ENCODE measurements at places on chromosomes 6 and 20. TPM values are rescaled to one million over a fixed set of nuclear protein-coding genes. Genes with fewer than 3 reads are reported as not detected.
A peak's percentile ranks its signal among the peaks of the same experiment; 100 is the strongest.

DNA sequence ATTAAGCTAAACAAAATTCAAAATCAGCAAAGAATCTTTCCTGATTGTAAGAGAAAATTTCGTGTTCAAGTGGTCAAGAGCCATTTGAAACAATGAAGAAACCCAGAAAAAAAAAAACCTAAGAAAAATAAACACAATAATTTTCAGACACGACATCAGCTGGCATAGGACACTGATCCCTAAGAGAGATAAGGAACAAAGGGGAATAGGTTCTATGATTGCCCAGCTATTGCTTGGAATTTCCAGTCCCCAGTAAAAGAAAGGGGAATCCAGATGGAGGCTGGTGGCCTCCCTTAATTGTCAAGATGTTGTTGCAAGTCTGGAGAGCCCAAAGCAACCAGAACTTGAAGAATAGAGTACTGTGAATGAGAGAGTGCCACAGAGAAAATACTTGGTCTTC, 48.5 kb downstream of the COL12A1 start:
- DNase-seq = no peak

The CYP24A1 gene
- total RNA-seq = 0.81 TPM

- no peak for DNase-seq
These were observed 149.9 kb downstream of the MYB start for GRCh38 chr6:135331002-135331401.

DNA sequence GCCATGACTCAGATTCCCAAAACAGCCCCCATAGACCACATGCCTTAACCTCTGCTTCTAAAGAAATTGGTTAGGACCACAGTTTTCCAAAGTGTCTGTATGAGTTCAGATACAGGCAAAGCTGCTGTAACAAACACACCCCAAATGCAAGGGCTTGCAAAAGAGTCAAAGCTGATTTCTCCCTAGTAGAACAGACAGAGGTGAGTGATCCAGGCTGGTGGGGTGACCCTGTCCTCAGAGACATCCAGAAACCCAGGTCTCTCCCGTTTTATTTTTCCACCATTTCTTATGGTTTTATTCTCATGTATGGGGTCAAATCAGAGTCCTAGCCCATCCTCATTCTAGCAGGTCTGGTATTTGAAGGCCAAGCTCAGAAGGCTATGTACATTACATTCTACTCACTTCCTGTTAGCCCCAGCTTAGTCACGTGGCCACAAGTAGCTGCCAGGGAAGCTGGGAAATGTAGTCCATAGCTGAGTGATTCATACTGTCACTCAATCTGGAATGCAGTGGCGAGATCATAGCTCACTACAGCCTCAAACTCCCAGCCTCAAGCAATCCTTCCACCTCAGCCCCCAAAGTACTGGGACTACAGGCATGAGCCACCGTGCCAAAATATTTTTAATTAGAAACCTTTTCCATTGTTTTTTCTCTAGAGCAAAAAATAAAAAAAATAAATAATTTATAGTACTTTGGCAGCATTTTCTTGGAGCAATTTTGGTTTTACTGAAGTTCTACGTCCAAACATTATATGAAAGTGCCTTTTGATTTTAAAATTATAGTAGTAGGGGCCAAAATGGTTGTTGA, 175.2 kb downstream of the ZMYND8 start:
- peak; percentile 89 for DNase-seq

The SRSF12 gene
- total RNA-seq = not detected

The C6orf52 gene
- total RNA-seq = 0.80 TPM

DNA sequence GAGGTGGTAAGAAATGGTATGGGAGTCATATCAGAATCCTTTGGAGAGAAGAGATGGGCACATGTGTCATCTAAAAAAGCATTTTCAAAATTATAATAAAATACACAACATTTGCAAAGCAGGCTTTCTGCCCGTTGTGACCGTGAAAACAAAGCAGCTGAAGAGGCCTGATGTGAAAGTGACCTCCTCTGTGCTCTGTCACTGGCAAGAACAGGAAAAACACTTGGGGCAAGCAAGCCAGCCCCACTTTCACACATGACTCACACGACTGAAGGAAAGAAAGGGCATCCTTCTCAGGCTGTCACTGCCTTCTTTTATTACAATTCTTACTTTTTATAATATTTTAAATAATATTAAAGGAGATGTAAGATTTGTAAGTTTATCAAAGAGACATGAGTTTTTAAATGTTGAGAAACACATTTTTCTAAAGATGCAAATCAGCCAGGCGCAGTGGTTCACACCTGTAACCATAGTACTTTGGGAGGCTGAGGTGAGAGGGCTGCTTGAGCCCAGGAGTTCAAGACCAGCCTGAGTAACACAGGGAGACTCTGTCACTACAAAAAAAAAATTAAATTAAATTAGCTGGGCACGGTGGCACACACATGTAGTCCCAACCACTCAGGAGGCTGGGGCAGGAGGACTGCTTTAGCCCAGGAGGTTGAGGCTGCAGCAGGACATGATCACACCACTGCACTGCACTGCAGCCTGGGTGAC, 143.7 kb downstream of the BTBD9 start:
- DNase-seq = no peak

DNA sequence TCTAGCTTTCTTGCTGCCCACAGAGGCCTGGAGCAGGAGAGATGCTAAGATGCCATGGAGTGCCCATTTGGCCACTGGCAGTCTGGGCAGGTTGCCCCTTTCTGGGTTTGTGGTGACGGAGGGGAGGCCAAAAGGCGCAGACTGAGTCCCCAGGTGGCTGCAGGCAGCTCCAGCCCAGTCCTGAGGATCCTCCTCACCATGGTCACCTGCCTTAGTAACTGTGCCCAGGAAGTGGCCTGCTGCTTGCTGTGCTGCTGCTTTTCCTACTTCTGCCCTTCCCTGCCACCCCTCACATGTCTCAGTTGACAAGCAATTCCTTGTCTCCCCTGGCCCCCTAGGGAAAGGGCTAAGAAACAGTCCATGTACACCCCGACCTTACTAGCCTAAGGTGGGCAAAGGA, 35.3 kb upstream of the KIFC1 start:
- no peak for DNase-seq

The KHDC1L gene
- 0.80 TPM for total RNA-seq

DNA sequence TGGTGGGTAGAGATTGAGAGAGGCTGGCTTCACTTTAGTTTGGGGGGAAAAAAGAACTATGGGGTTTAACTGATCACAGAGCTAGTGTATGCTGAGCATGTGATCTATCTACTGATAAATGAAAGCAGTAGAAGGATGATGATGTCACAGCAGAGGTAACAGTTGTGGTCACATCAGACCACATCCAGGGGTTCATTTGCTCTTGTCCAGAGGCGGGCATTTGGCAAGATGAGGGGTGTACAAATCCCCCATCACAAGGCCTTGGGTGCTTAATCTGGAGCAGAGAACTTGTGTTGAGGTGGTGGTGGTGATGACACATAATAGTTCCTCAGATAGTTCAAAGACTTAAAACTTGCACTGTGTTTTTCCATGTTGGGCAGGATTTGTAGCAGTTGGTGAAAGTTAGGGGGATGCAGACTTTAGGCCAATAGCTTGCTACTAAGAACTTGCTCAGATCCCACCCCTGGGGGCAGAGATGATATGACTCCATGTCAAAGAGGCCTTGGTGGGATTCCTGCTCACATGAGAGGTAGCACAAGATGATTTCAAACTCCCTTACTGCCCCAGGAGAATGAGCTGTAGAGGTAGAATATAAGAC, 63.4 kb downstream of the PRDM1 start:
- DNase-seq = no peak

GRCh38 chr20:1841554-1842140, 53.6 kb upstream of the SIRPA start:
- no peak for DNase-seq

DNA sequence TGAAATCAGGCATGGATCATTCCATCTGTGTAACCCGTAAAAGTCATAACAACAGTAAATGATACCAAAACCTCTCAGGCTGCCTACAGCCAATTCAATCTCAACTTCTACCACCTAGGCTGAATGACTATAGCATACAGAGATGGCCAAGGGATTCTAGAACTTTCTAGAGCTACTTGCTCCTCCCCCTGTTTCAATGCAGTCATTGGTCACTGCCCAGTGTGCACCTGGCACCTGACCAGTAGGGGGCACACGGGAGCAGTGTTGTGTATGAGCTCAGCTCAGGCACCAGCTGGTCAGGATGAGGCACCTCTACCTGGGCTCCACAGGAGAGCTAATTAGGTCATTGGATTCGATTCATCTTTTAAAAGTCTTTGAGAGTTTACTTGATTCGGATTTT, 86.2 kb downstream of the PLEKHG1 start:
- DNase-seq = peak; percentile 64

GRCh38 chr6:71248306-71248765, 40.3 kb upstream of the OGFRL1 start:
- peak; percentile 60 for DNase-seq

The PPP1R14C gene
- 3.0 TPM for total RNA-seq

GRCh38 chr20:37421988-37422387, 76.0 kb downstream of the SRC start:
- no peak for DNase-seq

The DEFB112 gene
- total RNA-seq = not detected

DNA sequence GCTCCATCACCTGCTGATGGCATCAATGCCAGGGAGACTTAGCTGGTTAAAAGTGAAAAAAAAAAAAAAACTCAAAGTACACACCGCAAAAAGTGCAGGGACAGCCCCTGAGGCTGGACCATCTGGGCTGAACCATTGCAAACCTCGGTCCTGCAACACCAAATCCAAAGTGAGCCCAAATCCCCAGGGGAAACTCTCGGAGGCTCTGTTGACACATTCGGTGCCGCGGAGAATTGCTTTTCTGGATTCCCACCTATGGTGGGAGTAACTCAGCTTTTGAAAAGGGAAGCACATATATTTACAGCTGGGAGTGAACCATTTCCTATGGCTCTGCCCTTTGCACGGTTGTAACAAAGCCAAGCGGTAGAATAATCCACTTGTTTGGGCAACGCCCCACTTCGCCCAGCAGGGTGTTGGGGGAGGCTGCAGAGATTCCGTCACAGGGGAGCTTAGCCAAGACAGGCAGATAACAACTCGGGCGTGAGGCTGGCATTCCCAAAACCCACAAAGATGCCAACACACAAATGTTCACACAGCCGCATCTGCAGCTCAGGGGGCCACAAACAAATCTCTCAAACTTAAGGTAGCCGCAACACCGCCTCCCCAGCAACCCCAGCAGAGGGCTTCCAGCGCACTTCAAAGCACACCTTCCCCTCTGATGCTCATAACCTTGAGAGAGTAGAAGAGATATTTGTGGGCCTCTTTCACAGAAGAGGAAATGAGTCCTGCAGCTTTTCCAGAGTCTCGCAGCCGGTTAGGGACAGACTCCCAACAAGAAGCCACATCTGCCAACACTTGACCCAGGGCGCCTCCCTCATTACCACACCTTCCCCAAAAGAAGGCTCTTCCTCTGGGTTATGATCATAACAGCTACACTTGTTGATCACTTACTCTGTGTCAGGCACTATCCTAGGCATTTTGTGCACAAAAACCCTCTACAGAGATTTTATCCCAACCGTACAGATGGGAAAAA, 11.4 kb downstream of the ZC3H12D start:
- DNase-seq = no peak

The C20orf202 gene
- total RNA-seq = not detected

DNA sequence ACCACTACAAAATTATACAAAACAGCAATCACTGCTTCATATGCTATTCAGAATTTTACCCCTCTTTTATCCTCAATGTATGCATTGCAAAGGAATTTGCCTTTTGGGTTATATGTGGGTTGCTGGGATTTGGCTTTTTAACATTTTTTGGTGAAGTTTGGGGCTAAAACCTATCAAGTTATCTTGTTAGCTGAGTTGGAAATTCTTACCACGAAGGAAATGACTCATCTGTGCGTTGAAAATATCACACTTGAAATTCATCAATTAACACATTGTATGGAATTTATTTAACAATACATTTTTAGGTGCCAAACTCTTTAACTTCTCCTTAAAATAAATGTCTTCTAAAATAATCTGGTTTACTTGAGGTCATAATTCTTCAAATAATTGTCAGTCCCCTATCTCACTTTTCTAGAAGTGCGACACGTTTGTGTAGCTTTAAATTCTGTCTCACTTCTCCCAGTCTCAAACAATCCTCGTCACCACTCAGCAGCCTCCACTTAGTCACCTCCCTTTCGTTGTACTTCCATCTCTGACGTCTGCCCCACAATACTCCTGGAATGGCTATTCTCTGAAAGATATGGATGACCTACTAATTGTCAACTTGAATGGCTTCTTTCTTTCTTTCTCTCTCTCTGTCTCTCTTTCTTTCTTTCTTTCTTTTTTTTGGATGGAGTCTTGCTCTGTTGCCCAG, 88.5 kb downstream of the PHACTR1 start:
- DNase-seq = no peak

GRCh38 chr6:25218346-25218745, 60.8 kb upstream of the CARMIL1 start:
- DNase-seq = no peak

The EEF1A2 gene
- 463 TPM for total RNA-seq

- DNase-seq = no peak
These were observed 16.1 kb downstream of the PLAGL2 start for GRCh38 chr20:32191422-32191821.

GRCh38 chr6:30074331-30075093, 1.1 kb downstream of the RNF39 start:
- DNase-seq = peak; percentile 8

- DNase-seq = no peak
These were observed 24.4 kb downstream of the SLC12A5 start for GRCh38 chr20:46053416-46053815.

- DNase-seq = peak; percentile 22
These were observed 618 bp downstream of the RTN4IP1 start for GRCh38 chr6:106628658-106629102.

DNA sequence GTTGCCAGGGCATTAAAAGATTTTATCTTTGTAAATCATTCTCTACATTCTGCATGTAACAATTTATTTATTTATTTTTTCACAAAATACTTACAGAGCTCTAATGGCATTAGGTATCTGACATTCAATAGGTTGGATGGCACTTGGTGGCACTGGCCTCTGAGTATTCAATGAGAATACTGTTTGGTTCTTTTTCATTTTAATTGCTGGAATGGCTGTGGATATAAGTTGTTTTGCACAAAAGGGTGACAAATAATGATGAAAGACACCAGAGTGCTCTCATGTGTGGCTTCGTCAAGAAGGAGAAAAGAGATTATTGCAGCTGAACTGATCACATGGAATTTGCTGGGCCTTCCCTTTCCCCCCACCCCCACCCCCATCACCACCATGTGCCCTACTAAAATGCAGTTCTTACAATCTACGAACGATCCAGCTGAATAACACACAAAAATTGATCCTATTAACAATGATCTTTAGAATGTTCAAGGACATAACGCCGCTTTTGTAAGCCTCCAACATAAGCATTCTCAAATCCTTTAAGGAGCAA, 195.2 kb upstream of the POU3F2 start:
- no peak for DNase-seq

Measured in PC-3 (cell line).